Vagina (tissue), 2 donors: ENCODE measurements at places on chromosomes 4 and X.

DNA sequence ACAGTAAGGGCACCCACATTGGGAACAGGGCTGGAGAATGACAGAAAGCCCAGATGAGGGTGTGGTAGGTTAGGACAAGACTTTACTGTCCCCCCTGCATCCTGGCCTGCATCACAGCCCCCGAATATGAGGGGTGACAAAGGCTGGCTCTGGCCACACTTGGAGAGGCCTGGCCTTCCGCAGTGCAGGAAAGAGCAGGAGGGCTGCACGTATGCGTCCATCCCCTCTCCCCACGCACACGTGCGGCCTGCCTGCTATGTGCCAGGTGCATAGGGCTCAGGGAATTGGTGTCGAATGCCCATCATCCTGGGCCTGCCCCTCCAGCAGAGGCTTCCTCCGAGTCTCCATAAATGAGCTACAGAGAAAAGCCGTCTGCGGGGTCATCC lies 80.5 kb downstream of the ABLIM2 start:
- DNase-seq, result no peak

GRCh38 chr4:173932701-173933100 lies 350.8 kb downstream of the FBXO8 start:
- no peak for DNase-seq

GRCh38 chr4:137601934-137602333 lies 69.6 kb upstream of the PCDH18 start:
- DNase-seq, result no peak

DNA sequence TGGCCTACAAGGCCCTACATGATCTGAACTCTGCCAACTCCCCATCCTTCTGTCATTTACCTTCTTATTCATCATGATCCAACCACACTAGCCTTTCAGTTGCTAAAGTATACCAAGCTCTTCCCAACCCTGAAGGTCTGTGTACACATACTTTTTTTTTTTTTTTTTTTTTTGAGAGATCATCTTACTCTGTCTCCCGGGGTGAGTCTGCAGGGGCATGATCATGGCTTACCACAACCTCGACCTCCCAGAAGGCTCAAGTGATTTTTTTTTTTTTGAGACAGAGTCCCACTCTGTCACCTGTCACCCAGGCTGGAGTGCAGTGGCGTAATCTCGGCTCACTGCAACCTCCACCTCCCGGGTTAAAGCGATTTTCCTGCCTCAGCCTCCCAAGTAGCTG lies 5.9 kb upstream of the UTP14A start:
- no peak for DNase-seq

- DNase-seq, result no peak
These were observed 319.5 kb upstream of the NOCT start for GRCh38 chr4:138696058-138696457.

DNA sequence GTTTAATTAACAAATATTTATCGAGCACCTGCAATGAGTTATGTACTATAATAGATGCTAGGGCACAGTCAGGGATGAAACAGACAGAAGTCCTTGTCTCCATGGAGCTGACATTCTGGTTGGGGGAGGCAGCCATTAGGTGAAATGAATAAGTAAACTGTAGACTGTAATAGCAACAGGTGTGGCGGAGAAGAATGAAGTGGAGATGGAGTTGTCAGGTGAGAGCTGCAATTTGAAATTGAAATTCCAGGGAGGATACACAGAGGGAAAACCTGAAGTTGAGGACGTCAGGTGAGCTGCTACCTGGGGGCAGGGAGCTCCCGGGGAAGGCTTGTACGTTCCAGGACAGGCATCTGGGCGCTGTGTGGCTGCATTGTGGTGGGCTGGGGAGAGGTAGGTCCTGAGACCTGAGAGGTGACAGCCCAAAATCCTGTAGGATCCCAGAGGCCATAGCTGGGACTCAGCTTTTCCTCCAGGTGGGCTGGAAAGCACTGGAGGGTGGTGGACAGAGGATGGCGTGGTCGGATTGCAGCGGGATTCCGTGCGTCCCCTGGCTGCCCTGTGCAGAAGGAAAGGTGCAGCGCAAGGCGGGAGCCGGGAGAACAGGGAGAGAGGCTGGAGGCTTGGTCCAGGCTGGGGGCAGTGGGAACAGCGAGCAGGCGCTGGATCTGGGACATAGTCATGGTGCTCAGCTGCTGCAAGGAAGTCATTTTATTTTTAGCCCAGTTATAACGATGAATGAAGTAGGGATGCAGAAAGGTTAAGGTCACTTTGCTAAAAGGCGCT lies 24.8 kb downstream of the CYTL1 start:
- DNase-seq, result no peak

- no peak for DNase-seq
These were observed 42.0 kb downstream of the HPRT1 start for GRCh38 chrX:134501941-134502340.

- no peak for DNase-seq
These were observed at the start of gene BTC for GRCh38 chr4:74794382-74795010. Gene BTC, minus strand, starts transcription at chr4:74794523. Its CDS starts 198 bp downstream, at chr4:74794325.

GRCh38 chr4:78659264-78659663 lies 107.7 kb downstream of the ANXA3 start:
- no peak for DNase-seq

- DNase-seq, result no peak
These were observed 100.7 kb downstream of the PDGFC start for GRCh38 chr4:156870861-156871260.

GRCh38 chr4:8090744-8091301 lies 67.8 kb downstream of the ABLIM2 start:
- DNase-seq, result no peak

DNA sequence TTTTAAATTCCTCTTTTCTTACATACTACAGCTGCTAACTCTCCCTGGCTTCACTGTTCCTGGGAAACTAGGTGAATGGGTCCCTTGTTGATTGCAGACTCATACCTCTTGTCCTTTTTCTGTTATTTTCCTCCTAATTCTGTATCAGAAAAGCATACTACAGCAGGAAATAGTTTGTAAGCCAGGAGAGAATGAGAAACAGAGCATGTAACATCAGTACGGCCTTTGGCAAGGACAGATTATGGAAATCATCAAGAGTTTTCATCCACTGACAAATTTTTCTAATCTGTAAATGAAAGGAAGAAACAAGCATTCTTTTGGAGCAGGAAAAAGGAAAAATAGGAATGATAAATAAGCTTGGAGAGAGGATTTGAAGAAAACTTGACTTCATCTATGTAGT lies 239.2 kb downstream of the ANTXR2 start:
- DNase-seq, result no peak

GRCh38 chr4:99821918-99822503 lies 5.4 kb downstream of the DAPP1 start:
- no peak for DNase-seq

- DNase-seq, result no peak
These were observed 73.4 kb downstream of the NBDY start for GRCh38 chrX:56802428-56802827.

DNA sequence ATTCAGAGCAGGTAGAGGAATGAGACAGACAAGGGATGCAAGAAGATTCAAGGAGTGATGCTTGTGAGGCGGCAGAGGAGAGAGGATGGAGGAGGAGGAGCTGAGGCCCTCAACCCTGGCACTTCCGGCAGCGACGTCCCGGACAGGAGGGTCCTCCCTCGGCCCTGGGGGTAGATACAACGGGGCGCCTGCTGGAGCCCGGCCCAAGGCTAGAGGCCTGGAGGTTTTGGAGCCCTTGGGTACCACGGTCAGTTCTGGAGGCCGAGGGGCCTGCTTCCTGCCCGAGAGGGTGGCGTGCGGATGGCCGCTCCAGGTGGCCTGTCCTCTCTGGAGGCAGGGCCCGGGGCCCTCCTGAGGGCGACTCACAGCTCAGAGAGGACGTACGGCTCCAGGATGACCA lies 13.5 kb downstream of the SSR4 start:
- DNase-seq, result no peak

DNA sequence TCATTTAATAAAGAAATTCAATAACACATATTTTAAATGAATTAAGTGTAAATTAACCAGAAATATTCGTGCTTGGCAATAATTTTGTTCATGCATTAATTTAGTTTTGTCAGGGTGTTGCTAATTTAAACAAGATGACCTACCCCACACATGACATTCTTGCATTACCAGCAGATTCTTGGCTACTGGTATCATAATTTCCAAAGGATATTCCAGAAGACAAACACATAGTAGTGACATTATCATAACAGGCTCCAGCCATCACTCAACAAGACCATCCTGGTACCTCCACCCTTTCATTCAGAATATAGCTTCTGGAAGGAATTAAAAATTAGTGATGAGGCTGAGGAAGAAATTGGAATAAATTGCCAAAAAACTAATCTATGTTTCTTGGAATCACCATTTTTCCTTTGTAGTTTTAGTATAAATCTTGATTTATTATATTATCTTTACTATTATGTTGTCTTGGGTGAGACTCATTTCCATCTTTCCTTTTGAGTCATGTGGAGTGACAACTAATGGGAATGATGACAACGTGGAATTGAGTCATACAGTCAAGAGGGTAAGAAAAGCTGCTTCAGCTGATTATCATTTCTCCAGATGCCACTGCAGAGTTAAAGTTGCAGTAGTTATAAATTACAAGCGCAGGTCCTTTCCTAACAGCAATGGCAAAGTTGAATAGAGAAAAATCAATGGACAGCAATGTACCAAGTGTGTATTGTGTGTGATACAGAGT lies 30.9 kb upstream of the HHIP start:
- DNase-seq, result no peak

- no peak for DNase-seq
These were observed 1.1 kb upstream of the NSG1 start for GRCh38 chr4:4385729-4386295.

- DNase-seq, result no peak
These were observed 141.5 kb downstream of the GLRA2 start for GRCh38 chrX:14670819-14671218.

DNA sequence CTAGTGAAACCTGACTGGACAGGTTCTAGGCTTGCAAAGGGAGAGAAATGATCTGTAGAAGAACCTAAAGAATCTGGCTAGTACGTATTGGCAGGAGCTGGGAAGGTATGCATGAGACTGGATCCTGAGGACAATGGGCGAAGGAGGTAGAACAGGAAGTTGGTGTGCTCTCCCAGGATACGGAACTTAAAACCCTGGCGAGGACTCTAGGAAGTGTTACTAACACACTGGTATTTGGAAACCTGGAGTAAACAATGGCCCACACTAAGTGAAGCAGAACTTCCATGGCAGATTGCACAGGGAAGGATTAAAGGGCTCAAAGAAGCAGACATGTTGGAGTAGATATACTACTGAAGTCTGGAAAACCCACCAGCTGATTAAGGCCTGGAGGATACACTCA lies 9.1 kb downstream of the SYN1 start:
- DNase-seq, result peak; percentile 46

DNA sequence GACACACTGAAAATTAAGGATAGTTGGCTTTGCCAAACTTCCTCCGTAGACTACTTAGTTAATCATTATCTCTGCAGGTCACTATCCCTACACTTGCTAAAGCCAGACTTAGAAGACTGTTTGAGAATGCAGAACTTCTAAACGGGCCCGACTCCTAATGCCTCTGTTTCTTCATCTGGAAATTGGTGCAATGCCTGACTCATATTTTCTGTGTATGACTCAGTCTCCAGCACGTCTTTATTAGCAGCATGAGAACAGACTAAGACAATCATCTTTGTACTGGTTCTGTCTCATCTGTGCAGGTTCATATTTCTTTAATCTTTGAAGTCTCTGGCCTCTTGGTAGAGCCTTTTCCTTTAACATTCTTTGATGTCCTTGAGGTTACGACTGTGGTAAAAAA lies 411.9 kb upstream of the ACTRT1 start:
- no peak for DNase-seq

DNA sequence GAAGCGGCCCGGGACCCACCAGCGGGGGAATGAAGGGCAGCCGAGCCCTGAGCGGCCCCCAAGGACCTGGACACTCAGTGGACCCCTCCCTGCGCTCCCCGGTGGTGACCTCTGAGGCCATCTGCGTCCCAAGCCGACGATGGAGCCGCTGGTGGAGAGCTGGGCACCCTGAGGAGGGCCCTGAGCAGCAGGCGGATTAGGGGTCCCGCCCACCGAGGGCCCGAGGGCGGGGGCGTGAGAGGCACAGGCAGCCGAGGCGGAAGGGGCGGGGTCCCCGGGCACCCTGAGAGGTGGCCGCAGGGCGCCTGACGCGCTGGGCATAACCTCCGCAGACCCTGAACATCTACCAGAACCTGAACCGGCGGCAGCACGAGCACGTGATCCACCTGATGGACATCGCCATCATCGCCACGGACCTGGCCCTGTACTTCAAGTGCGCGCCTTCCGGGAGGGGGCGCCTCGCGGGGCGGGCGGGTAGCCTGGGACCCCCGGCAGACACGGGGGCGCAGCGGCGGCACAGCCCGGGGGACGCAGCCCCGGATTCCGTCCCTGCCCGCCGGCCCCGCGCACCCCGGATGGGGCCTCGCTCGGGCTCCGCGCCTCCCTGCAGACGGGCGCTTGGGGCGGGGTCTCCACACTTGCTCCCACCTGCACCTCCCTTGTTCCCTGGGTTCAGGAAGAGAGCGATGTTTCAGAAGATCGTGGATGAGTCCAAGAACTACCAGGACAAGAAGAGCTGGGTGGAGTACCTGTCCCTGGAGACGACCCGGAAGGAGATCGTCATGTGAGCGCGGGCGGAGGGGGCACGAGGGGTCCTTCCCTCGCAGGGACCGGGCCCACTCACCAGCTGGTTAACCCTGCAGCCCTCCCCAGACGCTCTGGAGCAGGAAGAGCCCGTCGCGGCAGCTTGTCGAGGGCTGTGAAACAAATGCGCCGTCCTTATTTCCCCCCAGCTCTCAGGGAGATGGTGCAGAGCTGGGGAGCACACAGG lies 10.3 kb downstream of the ATP5ME start:
- DNase-seq, result no peak

DNA sequence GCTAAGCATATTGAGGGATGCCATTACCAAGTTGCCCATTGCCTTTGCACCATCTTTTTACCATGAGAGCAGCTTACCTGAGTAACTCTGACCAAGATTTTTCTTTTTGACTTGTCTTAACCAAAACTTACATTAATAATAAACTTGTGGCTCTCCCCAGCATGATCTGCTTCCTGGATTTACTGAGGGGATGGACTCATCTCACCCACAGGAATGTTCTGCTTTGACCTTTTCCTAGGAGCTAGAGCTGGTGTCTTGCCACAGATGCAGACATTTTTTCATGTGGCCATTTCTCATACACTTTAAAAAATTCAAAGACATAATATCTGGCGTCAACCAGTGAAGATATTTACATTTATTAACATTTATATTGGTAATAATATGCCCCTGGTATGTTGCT lies 79.2 kb upstream of the EFHC2 start:
- no peak for DNase-seq

DNA sequence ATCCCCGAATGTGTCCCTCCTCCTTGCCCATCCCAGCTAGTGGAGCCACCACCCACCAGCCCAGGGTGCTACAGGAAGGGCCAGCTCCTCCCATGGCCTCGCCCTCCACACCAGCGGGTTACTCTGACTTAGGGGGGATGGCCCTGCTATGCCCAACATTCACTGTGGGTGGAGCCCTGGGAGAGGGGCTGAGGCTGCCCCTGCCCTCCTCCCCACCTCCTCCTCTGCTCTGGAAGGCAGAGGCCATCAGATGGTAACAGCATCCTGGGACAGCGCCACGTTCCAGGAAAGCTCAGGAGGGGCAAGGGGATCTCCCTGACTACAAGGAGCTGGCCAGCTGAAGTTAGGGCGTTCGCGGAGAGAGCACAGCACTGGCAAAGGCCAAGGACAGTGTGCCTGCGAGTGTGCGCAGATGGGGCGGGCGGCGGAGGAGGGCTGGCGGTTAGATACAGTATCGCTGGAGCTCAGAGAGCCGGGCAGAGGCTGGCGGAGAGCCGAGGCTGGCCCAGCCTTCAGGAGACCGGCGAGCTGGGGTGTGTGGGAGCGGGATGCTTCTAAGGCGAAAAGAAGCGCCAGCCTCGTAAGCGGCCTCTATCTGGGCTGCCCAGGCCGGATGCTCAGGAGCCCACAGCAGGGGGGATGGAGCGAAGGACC lies 1.5 kb downstream of the JAKMIP1 start:
- DNase-seq, result no peak

GRCh38 chr4:160592258-160592657 lies 1489.4 kb downstream of the RAPGEF2 start:
- DNase-seq, result no peak
